Central memory CD4-positive, alpha-beta T cell (primary cell): ENCODE measurements at places on chromosomes 3 and 15.

DNA sequence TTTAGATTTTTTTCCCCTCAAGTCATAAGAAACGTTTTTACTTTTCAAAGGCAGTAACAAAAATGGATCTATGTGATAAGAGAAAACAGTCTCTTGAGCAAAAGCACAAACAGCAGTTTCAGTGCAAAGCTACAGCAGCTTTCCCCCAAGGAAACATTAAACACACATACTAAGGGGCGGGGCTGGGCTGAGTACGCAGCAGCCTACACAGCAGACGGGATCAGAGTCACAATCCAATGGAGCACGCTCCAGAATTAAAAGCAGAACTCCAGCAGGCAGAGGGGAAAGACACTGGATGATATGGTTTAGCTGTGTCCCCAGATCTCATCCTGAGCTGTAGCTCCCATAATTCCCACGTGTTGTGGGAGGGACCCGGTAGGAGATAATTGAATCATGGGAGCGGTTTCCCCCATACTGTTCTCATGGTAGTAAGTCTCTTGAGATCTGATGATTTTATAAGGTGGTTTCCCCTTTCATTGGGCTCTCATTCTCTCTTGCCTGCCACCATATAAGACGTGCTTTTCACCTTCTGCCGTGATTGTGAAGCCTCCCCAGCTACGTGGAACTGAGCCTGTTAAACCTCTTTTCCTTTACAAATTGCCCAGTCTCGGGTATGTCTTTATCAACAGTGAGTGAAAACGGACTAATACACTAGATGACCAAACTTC, 116.2 kb upstream of the SLCO3A1 start:
- no peak for DNase-seq

- DNase-seq = no peak
These were observed 117.3 kb upstream of the WNT5A start for GRCh38 chr3:55604402-55604801.

DNA sequence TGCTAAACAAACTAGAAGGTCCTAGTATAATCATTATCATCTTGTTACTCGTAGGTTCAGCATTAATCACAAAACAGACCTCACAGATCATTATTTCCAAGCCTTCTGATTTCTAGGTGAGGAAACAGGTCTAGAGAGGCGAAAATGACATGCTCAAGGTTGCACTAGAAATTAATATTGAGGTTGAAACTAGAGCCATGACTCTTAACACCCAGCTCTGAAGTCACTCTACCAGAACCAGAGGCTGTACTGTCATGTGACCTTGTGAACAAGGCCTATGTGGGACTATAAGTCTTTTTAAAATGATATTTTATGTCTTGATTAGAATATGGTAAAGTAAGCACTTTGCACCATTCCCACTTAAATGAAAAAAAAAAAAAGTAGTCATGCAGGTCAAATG, 23.8 kb upstream of the FGF12 start:
- DNase-seq = no peak

DNA sequence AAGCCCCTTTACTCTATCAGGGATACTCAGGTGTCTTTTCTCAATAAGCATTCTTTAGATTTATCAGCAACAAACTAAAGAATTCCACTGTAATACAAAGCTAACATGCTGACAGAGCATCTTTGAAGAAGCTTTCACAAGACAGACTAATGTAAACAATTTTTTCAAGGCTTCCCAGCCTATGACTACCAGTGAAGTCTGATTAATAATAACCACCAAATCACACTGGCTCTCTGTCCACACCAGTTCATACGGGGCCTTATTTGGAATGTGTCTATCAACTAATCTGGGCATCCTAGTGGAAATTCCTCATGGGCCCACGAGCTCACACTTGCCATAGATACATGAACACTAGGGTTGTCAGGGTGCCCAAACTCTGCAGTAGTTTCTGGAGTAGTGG, 84.5 kb downstream of the EFL1 start:
- no peak for DNase-seq

GRCh38 chr15:65912235-65912634, 42.9 kb downstream of the RAB11A start:
- no peak for DNase-seq

- no peak for DNase-seq
These were observed 602.6 kb downstream of the PYDC2 start for GRCh38 chr3:192063570-192063969.

GRCh38 chr15:51313074-51313393, 25.4 kb downstream of the CYP19A1 start:
- no peak for DNase-seq

DNA sequence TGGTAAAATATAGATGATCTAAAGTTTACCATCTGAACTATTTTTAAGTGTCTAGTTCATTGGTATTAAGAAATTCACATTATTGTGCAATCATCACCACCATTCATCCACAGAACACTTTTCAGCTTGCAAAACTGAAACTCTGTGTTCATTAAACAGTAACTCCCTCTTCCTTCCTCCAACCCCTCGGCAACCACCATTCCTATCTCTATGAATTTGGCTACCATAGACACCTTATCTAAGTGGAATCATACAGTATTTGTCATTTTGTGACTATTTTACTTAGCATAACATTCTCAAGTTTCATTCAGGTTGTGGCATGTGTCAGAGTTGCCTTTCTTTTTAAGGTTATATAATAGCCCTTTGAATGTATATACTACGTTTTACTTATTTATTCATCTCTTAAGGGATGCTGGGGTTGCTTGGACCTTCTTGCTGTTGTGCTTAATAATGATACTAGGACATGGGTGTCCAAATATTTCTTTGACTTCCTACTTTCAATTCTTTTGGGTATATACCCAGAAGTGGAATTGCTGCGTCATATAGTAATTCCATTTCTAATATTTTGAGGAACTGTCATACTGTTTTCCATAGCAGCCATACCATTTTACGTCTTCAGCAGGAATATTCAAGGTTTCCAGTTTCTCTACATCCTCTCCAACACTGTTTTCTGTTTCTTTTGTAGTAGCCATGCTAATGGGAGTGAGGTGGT, 20.9 kb downstream of the KAT2B start:
- no peak for DNase-seq

DNA sequence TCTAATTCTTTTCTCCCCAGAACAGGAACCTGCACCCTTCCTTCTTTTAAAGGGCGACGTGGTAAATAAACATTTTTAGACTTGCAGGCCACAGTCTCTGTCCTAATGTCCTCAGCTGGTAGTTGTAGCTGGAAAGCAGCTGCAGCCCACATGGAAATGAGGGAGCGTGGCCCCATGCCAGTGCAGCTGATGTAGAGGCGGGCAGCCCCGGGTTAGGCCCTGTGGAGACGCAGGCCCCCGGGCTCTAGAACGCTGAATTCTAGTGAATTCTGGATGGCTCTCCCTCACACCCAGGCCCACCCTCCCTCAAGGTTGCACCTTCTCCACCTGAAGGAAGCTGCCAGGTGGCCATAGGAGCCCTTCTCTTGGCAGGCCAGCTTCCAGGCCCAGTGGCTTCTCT, 52.3 kb downstream of the PGPEP1L start:
- DNase-seq = no peak

GRCh38 chr15:27660676-27661075, 438.4 kb downstream of the OCA2 start:
- no peak for DNase-seq

GRCh38 chr15:51126842-51127241, 32.1 kb upstream of the TNFAIP8L3 start:
- no peak for DNase-seq

- no peak for DNase-seq
These were observed 44.6 kb upstream of the SLC25A36 start for GRCh38 chr3:140896997-140897396.

- DNase-seq = no peak
These were observed 134.8 kb downstream of the RBMS3 start for GRCh38 chr3:29415482-29416223.

- no peak for DNase-seq
These were observed 375.3 kb downstream of the LPP start for GRCh38 chr3:188529228-188529627.

DNA sequence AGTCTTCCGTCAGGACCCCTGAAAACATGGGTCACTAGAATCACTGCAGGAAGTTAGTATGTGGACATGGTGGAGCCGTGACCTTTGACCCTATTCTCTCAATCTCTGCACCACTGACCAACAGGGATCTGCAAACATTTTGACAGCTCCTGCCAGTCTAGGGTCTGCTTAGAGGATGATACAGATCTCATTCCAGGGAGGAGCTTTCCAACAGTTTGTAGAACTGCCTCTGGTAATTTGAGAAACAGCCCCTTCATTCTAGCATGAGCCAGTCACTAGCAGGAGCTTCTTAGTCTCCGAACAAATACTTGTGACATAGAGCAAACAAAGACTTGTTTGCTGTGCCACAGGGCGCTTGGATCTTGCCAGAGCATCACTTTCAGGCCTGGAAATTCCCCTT, 270.3 kb upstream of the CFAP20DC start:
- DNase-seq = no peak

DNA sequence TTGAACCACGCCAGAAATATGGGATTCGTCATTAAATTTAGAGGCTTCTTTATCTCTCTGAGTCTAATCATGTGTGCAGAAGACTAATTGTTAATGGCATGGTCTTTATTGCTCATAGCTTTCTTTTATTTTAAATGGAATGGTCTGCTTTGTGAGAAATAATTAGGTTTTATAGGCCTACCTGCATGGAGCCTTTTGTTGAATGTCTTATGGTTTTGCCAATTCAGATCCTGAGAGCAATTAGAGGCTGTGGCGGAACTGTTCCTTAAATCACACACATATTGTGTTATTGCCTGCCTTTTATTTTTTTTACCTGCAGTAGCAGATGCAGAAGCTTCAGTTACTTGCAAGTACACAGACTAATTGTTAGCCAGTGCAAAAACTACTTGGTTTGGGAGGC, 306.2 kb downstream of the NLGN1 start:
- no peak for DNase-seq

DNA sequence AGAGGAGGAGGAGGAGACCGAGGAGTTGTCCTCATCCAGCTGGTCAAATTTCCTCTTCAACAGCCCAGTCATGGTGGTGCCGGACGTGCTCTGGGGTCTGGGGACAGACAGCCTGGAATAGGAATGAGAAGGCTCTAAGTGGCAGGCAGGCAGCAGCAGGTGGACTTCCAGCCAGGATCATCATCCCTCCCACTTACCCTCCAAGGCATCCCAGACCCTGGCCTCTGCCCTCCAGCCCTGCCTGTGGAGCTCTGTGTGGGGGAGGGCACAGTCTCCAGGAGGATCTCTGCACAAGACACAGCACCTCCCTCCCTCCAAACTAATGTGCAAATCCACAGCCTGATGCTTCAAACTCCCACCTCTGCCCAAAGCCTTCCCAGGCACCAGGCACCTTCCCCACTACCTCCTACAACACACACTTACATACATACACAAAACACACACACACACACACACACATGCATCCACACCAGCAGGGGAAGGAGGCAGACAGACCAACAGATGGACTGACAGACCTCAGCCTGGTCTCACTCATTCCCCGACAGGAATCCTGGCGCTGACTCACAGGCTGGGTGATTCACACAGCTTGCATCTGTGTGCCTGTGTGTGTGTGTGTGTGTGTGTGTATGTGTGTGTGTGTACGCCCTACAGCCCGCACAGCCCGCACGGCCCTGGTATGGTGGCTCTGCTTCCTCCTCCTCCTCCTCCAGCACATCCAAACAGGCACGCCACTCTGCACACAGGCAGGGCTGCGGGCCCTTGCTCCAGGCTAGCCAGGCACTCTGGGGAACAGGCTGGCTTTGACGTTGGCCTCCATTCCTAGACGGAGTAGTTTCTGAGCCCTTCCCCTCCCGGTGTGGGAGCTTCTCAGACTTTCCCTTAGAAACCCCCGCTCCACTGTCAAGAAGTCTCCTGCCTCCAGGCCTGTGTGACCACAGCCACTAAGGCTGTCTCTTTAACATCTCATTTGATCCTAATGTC, 6.5 kb downstream of the CSRNP1 start:
- peak; percentile 48 for DNase-seq

DNA sequence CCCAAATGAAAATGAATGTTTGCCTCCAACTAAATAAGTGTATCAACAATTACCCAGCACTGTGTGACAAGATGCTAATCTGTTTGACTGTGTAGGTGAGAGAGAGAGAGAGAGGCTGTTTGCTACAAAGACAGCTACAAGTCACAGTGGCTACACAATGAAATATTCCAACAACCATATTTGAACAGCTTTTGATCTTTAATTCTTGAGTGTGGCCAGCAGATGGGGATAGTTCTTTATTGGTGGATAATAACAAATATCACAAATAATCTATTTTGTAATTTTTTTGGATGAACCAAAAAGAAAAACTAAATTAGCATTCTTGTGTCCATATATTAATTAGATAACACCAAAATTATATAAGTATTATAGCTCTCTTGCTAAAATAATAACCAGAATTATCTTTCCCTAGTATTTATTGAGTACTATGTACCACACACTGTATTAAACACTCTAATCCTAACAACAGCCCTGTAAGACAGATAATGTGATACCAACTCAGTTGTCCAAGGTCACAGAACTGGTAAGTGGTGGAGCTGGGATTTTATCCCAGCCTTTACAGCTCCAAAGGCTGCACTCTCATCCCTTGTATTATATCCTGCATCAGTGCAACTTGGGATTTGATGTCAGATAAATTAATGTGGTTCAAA, 61.9 kb upstream of the C3orf80 start:
- DNase-seq = no peak

- DNase-seq = no peak
These were observed 1.9 kb downstream of the DLG1 start for GRCh38 chr3:197296545-197296944.

DNA sequence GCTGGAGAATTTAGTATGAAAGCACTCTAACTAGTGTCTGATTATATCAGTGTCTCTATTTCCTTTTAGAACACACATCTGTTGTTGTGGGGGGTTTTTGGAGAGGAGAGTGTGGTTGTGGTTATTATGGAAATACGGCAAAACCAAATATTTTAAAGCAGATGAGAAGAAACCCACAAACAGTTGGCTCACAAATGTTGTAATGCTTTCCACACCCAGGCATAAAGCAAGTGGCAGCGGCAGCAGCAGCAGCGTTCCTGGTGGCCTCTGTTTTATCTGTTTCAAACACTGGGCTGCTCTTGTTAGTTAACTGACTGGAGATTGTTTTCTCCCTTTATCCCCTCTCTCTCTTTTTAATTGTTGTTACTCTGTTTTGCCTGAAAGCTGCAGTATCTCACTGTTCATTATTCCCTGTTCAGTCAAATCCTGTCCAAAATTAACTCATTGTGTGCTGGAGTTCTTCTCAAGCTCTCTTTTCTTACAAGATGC, 1045.5 kb upstream of the NR2F2 start:
- DNase-seq = peak; percentile 3

DNA sequence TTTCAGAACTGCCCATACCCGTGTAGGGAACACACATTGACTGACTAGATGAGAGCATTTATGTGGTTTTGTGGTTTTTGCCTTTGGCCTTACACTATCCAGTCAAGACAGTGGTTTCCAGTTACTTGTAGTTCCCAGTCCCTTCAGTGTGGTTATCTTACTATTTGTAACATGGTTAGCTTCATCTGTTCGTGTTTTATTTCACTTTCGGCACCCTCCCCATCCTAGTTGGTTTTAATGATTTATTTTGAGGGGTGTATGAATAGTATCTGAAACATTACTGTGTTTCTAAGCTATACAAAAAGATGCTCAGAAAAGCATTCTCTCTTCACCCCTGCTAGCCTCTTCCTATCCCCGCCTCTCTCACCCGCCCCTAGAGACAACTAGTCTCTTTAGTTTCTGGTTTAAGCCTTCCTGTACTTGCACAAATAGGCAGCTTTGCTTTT, 14.1 kb downstream of the LYSMD4 start:
- DNase-seq = no peak
